AG10803 (cell line): ENCODE measurements at places on chromosomes 6 and 20.

GRCh38 chr6:56856036-56856580 is 98.8 kb upstream of the BEND6 start:
- no peak for DNase-seq

DNA sequence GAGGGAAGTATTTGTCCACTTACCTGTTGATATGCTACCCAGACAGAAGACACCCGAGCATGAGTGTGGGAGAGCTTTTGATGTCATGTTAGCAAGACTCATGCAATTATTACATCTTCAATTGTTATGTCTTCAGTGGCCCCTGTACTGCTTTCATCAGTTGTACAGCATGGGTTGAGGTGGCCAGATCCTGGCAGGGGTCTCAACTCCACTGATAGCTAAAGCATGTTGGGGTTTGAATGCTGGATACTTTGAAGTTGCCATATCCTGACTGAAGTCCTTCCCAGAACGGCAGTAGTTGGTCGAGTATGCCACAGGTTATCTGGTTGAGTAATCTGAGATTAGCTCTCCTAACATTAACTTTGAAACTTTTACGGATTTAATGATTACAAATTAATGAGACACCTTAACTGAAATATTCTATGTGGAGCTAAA is 46.7 kb downstream of the LRRN4 start:
- DNase-seq: no peak

GRCh38 chr6:169933839-169934698 is 182.6 kb downstream of the ERMARD start:
- peak; percentile 42 for DNase-seq

GRCh38 chr6:8110117-8110721 is 7.9 kb upstream of the EEF1E1 start:
- DNase-seq: no peak

GRCh38 chr20:57043669-57044268 is 222.7 kb downstream of the BMP7 start:
- DNase-seq: no peak

DNA sequence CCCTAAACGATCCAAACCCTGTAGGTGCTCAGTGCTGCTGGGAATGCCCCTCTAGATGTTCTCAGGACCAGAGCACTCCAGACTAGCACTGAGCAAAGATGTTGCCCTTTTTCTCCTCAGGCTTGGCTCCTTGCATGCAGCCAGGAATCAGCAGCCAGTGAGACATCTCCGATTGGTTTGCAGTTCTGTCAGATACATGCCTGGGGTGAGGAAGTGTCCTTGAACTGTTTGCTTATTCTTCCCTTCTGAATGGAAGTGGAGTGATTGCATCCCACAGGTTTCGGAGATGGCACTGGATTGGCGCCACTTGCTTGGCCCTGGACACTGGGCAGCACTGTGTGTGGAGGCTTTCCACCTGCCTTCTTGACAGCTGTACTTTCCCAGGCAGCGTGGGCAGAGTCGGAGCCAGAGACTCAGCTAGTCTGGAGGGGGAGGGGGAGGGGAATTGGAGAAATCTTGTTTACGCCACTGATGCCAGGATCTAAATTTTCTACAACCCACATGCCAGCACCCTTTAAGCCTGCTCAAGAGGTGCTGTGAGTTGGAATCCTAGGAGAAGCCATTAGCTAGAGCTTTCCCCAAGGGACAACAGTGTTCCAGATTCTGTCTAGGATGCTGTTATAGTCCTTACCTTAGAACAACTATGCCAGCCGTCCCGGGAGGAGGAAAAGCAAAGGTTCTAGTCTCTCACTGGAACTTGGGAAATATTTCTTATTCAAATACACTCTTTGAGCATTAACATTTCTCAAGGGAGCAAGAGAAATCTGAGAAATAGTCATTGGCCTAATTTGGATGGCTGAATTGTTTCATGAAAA is 49.2 kb upstream of the SASH1 start:
- DNase-seq: no peak

GRCh38 chr20:44138867-44139266 is 48.1 kb downstream of the JPH2 start:
- DNase-seq: no peak
